Pulmonary artery endothelial cell (primary cell): ENCODE measurements at places on chromosomes 12 and 14. TPM values are rescaled to one million over a fixed set of nuclear protein-coding genes. Genes with fewer than 3 reads are reported as not detected.

GRCh38 chr14:103315941-103316340, 18.1 kb upstream of the EIF5 start:
- no peak for DNase-seq

DNA sequence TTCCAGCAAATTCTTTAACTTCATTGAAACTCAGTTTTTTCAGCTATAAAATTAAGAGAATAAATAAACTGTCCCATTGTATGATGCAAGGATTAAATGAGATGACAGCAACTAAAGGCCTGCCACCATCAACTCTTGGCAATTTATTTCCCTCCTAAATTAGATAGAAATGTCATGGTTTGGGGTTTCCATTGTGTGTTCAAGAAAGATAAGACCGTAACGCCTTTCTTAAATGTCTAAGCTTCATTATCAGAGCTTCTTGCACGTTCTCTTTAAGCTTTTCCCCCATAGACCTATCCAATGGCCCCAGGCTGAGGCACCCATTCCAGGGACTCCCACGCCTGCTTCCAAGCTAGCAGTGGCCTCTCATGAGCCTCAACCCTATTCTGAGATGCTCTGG, 281.9 kb downstream of the CACNA1C start:
- DNase-seq, result no peak

GRCh38 chr12:1318327-1319031, 275.9 kb downstream of the FBXL14 start:
- DNase-seq, result no peak

GRCh38 chr12:14773685-14774073, 29.6 kb downstream of the WBP11 start:
- DNase-seq, result no peak

GRCh38 chr12:2417481-2418160, 364.8 kb downstream of the CACNA1C start:
- no peak for DNase-seq

DNA sequence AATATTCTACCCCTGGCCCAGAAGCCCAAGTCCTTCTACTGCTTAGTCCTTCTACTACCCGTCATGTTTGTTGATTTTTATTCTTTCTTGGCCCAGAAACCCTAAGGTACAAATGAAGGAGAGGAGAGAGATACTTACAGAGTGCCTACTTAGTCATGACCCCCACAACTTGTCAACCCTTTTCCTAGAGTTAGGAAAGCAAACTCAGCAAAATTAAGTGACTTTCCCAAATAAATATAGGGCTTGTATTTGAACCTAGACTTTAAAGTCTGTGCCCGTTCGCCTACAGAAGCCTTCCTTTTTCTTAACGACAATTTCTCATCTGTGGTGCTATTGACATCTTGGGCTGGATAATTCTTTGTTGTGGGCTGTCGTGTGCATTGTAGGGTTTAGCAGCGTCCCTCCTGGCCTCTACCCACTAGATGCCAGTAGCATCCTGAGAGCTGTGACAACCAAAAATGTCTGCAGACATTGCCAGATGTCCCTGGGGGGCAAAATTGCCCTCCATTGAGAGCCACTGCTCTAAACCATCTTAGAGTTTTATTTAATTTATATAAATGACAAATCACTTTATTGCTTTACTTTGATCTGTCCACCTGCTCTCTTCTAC, 82.3 kb downstream of the FIGNL2 start:
- no peak for DNase-seq

- DNase-seq, result peak; percentile 88
These were observed 15.2 kb upstream of the PLEKHG6 start for GRCh38 chr12:6295094-6295811.

DNA sequence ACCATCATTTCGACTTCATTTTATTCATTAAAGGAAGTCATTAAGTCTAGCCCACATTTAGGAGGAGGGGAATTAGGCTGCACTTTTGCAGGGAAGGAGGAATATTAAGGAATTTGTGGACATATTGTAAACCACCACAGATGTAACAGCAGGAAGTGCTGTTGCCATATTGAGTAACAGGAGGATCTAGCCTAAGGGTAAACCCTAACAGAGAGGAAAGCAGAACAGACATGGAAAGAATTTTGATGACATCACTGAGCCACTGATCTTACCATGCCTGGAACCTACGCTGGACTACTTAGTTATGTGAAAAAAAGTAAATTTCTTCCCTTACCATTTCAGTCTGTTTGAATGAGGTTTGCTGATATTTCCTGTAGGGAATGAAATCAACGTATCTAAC, 100.7 kb upstream of the ATF7IP start:
- DNase-seq, result no peak

ALDH1L2 gene
- 2.5 and 2.9 TPM in 2 replicates for total RNA-seq

ANKRD13A gene
- 32.1 and 41.9 TPM in 2 replicates for total RNA-seq

PRIMA1 gene
- not detected in 2 replicates for total RNA-seq

HAL gene
- total RNA-seq, result 0.07 and 0.11 TPM in 2 replicates

MYH6 gene
- not detected in 2 replicates for total RNA-seq

TPPP2 gene
- total RNA-seq, result not detected in 2 replicates

AICDA gene
- not detected in 2 replicates for total RNA-seq

PRKD1 gene
- total RNA-seq, result 6.5 and 8.9 TPM in 2 replicates
